ENCODE measurements at places on chromosomes 2 and 18.
A peak's percentile ranks its signal among the peaks of the same experiment; 100 is the strongest.

GRCh38 chr18:63287691-63288220 is 31.8 kb downstream of the BCL2 start:
- no peak for DNase-seq

DNA sequence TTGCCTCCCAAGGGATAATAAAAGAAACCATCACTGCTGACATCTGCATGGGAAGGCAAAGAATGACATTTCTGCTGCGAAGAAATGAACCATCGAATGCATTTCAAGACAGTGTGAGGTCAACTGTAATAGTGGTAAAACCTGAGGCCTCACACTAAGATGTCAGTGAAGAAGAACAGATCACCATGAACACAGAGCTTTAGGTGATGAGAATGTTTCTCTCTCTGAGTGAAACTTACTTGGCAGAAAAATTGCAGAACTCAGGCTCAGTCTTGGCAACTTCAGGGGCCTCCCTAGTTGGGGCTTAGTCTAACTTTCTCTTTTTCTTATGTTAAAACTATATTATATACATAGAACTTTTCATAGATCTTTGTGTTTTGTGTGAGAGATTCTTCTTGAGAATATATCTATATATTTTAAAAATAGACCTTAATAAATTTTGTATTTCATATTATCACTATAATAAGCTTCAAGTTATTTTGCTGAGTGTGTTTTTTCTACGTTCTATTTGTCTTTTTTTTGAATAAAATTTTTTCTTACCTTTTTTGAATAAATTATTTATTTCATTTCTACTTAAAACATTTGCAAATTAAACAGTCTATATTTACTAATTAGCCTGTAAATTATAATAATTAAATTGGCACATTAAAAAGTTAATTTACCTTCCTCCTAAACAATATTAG is 427.5 kb upstream of the TRIB2 start:
- no peak for DNase-seq

DNA sequence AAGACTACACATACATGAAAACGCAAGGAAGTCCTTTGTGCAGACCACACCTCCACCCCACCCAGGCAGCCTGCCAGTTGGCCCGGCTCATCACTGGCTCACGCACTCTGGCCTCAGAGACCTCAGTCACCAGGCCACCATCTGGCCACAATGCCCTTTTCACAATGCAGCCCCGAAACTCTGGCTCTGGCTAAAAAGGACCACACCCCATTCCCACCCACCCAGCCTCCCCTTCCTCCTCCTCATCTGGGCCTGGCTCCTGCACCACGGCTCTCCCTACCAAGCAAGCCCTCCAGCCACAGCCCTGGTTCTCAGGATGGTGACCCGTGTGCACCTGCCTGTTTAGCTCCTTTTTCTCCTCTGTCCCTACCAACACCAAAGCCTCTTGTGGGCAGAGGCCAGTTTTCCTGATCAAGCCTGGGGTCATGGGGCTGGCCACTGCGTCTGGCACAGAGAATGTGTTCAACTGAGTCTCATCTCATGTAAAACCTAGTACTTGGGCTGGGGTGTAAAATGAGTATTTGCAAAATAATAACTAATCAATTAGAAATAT is 7.4 kb downstream of the HDAC4 start:
- DNase-seq = no peak

DNA sequence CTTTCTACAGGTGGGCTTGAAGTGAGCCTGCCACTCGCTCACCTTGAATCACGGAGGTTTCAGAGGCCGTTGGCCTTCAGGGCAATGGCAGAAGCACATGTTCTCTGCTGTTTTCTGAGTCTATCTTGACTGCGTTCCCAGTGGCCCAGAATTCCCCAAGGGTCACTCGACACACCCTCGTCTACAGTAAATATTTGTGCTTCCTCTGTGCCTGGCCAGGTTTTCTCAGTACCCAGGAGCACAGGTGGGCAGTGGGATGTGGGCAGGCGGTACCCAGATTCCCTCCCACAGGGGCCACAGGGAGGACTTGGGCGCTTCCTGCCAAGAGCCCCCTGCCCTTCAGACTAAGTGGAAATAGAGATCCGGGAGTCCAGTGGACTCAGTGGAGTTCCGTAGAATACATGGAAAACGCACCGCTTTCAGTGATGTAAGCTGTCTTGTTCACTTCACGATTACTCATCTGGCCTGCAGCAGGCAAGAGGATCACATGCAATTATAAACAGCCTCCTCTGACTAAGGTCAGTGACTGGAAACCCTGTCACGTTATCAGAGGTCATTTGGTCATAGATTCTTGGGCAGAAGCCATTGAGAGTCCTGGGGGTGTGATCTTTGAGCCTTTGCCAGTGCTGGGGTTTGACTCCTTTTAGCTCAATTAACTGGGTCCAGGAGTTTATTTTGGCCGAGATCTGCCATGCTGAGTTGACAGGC is 179.8 kb downstream of the NEDD4L start:
- peak; percentile 70 for DNase-seq

- DNase-seq = no peak
Measured at GRCh38 chr2:239893236-239893515, 132.0 kb downstream of the NDUFA10 start.

DNA sequence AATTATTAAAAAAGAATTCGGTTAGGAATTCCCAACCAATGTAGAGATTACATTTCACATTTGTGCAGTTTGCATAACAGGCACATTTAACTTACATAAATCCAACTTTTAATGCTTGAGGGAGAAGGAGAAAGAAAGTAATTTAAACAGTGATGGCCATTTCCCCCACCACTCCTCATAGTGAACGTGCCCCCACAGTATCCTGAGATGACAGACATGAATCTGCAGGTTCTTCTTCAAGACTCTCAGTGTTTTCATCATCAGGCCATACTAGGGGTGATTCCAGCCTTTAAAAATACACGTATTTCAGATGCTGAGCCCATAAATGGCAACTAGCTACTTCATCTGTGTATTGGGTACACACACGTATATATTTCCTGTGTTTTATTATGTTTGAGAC is 51.3 kb upstream of the WIPF1 start:
- no peak for DNase-seq

DNA sequence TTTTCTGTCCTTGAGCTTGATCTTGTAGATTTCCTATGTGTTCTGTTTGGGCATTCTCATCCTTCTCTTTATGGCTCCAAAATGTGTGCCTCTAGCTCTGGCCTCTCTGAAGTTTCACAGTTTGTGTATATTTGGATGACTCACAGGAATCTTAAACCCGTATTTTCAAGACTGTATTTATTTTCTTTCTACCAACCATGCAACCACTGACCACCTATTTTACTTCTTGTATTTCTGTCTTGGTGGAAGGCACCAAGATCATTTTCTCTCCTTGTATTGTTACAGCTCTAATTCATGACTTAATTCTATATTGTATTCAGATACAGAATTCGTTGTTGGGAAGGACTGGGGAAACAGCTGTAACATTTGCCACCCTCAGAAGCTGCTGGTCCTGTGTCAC is 39.5 kb downstream of the ACSL3 start:
- DNase-seq = no peak

GRCh38 chr18:13703899-13704298 is 22.5 kb downstream of the FAM210A start:
- DNase-seq = no peak

GRCh38 chr2:12168791-12169388 is 422.5 kb downstream of the LPIN1 start:
- DNase-seq = no peak

- no peak for DNase-seq
Measured at GRCh38 chr2:9803023-9803805, 40.1 kb upstream of the TAF1B start.

DNA sequence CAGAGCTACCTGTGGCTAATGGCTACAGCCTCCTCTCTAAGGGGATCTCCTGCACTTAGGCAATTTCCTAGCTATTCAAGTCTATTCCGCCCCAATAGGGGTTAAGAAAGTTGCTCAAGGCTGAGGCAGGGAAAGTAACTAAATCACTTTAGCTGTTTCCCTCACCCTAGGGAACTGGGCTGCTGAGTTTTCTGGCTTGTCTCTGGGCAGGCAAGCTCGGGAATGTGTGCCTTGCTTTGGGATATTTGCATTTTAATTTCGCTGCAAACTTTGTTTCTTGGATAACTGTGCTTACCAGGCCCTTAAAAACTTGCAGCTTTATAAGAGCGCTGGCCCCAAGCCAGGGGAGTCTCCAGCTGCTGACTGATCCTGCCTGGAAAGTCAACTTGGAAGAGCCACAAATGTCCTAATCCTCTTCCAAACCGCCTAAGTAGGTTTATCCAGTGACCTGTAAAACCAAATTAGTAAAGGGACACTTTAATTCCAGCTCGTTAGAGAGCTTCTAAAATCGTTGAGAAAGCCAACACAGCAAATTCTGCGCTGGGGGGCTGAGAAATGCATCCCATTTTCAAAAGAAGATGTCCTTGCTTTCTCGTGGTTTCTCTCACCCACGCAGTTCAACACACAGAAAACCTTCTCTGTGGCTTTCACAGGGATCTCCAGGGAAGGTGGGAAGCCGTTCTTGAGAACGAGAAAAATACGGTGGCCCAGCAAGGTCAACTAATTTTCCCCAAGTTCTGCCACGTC is 59.5 kb upstream of the SP3 start:
- no peak for DNase-seq

- DNase-seq = no peak
Measured at GRCh38 chr2:224952936-224953657, 89.2 kb downstream of the DOCK10 start.

DNA sequence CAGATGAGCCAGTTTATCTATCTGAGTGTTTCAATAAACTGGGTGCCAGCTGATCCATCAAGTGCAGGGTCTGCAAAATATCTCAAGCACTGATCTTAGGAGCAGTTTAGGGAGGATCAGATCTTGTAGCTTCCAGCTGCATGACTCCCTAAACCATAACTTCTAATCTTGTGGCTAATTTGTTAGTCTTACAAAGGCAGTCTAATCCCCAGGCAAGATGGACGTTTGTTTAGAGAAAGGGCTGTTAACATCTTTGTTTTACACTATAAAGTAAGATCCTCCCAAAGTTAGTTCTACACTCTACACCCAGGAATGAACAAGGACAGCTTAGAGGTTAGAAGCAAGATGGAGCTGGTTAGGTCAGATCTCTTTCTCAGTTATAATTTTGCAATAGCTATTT is 28.7 kb upstream of the HNMT start:
- DNase-seq = no peak

DNA sequence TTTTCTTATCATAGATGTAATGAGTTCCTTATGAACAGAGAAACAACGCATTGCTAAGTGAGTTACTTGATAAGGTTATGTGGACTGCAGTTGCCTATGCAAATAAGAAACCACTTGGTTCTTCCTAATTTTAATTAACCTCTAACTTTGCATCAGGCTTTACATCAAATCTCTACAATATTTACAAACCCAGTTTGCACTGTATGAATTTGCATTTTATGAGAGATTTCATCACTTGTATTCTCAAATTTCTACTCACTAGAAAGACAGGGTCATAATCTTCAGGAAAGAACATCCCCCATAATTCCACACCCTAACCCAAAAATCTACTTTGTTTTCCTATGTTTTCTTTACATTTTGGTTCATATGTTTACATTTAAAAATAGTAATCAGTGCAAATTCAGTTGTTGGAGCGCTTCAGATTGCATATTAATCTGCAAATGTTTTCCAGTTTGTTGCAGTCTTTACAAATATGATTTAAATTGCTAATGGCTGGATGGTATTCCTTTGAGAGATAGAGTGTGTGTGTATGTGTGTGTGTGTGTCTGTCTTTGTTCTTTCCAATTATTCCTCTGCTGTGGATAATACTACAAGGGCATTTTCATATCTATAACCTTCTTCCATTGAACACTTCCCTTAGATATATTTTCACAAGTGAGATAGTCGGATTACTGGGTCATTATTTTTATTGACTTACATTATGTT is 106.1 kb downstream of the COL4A4 start:
- no peak for DNase-seq

DNA sequence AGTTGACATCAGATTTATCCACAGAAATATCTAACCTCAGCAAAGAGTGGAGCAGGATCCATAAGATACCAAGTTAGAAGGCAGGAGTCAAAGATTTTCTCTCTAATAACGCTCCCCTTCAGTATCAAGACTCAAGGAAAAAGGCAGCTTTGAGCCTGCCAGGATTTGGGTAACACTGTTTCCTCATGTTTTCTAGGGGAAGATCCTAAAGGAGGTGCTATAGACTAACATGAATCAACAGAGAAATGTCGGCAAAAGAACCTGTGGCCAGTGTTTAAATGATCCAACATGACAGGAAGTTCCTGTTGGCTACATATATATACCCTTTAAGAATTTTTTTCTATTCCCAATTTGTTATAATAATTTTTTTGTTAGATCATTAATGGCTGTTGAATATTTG is 402.3 kb downstream of the TGIF1 start:
- no peak for DNase-seq

DNA sequence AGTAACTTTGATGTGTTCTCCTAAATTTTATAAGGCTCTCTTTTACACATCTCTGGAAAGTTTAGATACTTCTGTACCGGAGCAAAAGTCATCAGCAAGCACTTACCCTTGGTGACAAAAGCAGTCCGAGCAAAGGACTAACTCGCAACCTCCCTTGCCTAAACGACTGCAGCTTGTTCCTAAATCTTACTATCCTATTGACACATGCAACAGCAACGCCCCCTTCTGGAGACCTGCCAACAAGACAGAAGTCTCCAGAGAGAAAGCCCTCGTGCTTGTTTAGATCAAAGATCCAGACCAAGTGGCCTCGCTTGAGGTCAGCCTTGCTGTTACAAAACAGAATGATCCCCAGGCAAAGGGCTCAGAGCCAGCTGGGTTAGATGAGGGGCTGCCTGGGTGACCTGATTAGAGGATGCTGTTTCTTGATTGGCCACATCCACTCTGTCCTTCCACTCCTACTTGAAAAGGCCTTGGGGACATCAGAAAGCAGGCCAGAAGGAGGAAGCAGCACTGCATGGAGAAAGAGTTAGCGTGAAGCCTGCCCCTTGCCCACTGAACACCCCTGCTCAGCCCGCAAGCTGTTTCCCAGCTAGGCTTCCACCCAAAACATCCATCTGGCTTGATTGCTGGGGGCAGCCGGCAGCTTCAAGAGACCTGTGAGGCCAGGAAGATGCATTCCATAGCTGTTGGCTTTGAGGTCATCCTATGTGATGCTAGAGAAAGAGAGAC is 94.3 kb downstream of the HNRNPLL start:
- DNase-seq = peak; percentile 60

GRCh38 chr2:214203214-214203613 is 207.6 kb upstream of the VWC2L start:
- DNase-seq = no peak

DNA sequence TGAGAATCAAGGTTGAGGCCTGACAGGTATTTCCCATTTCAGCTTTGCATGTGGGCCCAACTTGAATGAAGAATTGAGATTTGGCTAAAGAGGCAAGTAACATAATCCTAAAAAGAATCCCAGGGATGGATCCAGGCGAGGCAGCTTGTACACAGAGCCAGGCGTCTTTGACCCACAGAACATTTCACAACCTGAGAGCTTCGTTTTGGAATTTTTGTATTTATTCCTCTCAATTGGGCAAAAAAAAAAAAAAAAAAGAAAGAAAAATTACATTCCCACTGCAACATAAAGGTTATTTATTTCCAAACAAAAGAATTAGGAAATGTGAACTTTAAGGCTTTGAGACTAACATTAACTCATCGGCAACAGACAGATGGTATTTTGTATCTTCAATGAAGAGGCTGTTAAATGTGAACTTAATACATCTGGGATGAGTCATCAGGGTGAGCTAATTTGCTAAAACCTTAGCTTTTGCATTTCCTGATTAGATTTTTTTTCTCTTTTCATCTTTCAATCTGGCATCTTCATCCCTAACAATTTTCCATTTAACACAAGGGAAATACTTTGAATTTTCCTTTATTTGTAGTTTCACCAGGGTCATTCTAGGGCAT is 478.5 kb upstream of the TNP1 start:
- no peak for DNase-seq

Measured in NCI-H748 treated with DMSO at 0.1 percent for 48 hours (cell line).